Neural crest cell (in vitro differentiated cells): ENCODE measurements at places on chromosomes 6 and 20. TPM values are rescaled to one million over a fixed set of nuclear protein-coding genes. Genes with fewer than 3 reads are reported as not detected.

GRCh38 chr20:2301164-2301622 lies 5.4 kb downstream of the TGM3 start:
- DNase-seq, result no peak

DNA sequence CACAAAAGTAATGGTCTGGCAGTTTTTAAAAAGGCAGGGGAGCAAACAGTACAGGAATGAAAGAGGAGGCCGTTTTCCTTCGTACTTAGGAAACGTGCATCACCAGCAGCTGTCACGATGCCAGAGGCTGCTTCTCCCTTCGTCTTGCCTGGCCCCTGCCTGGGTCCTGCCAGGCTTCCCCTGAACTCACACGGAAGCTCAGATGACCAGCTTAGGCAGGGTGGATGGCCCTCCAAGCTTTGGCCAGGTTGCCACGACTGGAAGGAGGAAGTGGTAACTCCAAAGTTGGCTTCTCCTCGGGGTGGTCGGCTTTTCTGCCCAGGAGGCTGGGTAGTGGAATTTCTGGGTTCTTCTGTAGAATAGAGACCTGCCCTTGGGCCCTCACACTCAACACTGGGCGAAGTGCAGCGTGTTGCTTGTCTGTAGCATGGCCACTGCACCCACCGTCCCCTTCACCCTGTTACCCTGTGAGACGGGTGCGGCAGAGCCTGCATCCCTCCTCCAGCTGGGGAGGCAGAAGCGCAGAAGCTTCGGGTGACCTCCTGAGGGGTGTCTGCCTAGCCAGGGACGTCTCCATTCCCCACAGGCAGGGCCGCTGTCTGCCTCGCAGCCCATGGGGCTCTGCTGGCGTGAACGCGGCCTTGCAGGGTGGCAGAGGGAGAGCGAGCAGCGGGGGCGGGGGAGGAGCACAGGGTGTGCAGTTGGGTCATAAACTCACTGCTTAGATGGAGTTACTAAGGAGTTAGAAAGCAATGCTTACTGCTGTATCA lies 18.4 kb upstream of the RBM38 start:
- DNase-seq, result no peak

- no peak for DNase-seq
These were observed 15.1 kb upstream of the SNX3 start for GRCh38 chr6:108275976-108276375.

- no peak for DNase-seq
These were observed 115.3 kb downstream of the SYNDIG1 start for GRCh38 chr20:24584538-24585356.

DNA sequence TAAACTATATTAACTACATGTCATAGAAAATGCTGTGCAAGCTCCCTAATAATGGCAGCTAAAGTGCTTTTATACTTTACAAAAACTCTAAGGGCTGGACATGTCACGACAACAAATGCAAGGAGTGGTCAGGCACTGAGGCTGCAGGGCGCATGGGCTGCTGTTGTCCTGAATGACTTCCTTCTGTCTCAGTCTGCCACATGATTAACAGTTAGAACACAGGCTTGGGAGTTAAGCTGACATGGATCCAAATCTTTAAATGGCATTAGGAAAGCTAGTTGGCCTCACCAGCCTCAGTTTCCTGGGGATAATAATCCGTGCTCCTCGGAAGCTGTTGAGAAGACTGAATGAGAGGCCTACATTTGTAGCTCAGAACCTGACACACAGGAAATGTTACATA lies 57.4 kb downstream of the PREP start:
- DNase-seq, result no peak

- no peak for DNase-seq
These were observed 54.6 kb downstream of the GMDS start for GRCh38 chr6:2190661-2191389.

GRCh38 chr20:49356676-49357075 lies 78.8 kb upstream of the ZNFX1 start:
- no peak for DNase-seq

GRCh38 chr6:23213193-23213592 lies 643.8 kb downstream of the HDGFL1 start:
- no peak for DNase-seq

DNA sequence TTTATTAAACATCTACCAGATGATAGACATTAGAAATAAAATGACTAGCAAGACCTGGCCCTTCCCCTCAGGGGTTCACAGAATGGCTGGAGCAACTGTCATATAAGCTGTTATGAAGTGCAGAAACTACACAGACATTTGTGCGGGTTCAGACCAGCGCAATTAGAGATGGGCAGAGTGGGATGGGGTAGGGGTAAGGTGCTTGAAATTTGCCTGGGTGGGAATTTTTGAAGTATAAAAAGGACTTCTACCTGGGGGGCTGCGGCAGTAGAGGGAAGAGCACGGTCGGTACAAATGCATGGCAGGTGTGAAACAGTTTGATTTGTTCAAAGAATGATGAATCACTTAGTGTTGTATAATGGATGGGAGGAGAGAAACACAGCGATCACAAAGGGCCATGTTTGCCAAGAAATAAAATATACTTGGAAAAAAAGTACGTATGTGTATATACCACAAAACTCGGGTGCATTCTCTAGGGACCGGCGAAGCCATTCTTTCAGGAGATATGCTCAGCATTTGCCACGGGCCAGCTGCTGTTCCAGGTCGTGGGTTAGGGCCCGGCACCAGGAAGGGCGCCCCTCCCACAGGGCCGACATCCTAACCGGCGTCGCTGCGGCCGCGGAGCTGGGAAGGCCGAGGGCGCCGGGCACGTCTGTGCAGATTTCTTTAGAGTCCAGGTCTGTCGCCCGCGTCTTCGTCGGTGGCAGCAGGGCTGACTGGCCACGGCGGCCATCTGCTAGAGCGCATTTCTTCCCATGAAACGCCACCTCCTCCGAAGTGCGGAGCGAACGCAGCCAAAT lies 809 bp upstream of the NOL7 start:
- peak; percentile 42 for DNase-seq

DNA sequence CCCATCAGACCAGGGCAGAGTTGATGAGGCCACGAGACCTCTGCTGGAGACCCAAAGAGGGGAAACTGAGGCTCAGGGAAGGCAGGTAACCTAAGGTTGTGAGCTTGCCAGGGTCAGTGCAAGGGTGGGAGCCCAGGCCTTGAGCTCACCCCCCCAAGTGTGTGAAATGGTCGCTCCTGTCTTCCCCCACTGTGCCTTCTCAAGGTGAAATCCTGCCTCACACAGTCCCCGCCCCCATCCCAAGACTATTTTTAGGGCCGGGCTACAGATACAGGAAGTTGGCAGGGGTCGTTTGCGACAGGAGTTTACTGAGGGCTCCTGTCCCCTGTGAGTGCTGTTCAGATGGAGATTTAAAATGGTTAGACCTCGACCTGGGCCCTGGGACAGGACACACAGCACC lies 18.7 kb upstream of the GATA5 start:
- DNase-seq, result no peak

DNA sequence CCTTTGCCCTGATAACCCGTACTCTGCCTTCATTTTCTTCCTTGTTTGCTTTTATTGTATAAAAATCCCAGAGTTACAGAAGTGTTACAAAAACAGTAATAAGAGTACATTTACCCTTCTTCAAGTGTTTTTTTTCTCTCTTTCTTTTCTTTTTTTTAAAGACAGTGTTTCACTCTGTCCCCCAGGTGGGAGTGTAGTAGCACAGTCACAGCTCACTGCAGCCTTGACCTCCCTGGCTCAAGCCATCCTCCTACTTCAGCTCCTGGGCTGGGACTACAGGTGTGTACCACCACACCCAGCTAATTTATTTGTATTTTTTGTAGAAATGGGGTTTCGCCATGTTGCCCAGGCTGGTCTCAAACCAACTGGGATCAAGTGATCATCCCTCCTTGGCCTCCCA lies 402.7 kb downstream of the CDKAL1 start:
- no peak for DNase-seq

GRCh38 chr6:143394389-143394788 lies 56.1 kb downstream of the ADAT2 start:
- DNase-seq, result no peak

DNA sequence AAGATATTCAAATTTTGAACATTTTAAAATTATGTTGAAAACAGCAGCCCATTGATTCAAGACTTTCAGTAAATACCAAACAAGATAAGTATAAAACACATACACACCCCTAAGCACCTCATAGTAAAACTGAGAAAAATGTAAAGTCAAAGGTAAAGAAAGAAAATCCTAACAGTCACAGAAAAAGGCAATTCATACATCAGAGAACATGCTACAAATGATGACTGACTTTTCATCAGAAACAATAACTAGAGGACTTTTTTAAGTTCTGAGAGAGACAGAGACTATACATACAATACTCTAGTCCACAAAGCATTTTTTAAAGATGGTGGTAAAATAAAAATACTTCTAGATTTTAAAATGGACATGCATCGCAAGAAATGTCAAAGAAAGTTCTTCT lies 111.0 kb downstream of the PFDN4 start:
- DNase-seq, result no peak

GRCh38 chr6:153123801-153124200 lies 7.3 kb downstream of the RGS17 start:
- no peak for DNase-seq

DNA sequence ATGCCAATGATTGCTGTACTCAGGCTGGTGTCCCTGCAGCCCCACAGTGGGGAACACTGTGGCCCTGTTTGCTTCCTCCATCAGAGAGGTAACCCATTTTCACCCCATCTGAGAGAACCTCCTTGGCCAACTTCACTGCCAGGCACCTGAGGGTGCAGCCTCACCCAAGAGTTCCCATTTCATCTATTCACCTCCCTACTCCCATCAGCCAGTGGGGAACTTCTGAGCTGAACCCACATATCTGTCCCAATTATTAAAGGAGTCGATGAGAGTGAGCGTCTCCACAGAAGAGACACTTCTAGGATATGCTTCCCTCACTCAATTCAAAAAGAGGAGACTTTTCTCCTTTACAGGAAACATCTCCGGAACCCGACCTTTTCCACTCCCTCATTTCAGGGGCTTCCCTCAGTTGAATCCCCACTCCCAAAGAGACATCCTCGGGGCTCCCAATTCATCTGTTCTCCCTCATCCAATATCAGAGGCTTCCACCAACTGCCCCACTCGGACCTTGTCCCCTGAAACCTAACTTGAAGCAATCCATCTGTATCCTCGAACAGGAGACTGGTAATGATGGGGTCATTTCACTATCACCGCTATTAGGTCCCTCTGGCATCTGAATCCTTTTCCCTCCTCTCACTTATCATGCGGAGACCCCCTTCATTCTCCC lies 988 bp downstream of the UBE2V1 start:
- DNase-seq, result no peak

DNA sequence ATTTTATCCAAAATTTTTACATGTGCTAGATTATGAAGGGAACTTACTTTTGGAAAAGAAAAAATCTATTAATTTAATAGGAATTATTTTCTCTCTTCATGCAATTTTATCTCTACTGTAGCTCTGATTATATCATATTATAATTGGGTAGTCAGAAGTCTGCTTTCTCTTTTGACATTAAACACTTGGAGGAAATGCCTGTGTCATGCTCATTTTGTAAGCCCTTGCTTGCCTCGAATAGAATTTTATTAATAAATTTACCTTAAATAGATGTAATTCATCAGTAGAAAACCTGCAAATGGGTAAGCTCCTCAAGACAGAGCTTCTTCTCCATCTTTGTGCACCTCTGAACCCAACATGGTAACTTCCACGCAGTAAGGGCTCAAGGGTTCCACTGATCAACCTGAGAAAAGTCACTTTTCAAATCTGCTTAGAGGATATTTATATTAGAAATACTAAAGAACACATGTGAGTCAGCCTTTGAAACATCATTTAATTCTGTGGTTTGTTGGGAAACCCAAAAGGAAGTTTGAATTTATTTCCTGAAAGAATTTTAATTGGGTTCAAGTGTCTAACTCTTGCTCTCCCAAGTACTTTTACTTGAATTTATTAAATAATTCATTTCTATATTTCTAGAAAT lies 266.0 kb downstream of the ALDH8A1 start:
- DNase-seq, result no peak

DNA sequence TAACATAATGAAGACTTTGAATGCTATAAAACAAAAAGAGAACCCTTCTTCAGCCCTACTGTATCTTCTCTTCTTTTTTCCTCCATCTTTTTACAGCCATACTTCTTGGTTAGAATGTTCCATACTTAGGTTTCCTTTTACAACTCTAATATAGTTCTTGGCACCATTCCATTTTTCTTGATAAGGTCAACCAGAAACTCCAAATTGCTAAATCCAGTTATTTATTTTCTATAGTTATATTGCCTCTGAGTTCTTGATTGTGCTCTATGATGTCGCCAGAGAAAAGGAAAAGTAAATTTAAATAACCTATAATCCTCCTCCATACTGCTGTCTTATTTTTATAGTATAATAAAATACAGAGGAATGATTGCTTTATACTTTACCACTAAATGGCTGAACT lies 26.7 kb upstream of the COL10A1 start:
- no peak for DNase-seq

DNA sequence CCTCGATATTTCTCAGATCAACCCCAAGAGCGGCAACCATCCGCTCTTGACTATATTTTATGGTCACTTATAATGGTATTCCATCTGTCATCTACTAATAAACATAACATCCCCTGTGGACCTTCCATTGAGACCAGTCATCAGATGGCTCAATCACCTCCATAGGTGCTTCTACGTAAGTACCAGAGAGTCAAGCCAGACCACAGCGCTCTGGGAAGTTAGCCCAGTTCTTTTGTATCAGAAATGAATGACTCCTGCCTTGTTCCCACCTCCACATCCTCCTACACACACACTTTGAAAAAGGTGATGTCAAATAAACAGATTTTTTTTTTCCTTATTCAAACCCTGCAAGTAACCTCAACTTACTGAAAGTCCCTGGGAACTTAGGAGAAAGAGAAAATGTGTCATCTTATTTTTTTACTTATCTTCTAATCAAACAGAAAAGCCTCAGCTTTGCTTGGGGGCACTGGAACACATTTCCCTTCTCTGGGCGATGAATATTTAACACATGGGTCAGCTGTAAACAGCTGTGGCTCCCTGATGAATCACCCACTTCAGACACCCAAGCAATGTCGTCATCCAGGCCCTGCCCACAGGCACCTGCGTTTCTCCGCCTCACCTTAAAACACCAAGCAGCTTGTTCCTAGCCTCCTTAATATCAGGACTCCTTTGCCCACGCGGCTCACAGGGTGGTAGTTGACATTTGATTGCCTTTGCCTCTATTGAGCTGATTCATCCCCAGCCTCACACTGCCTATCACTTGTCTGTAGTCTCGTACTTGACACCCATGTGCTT lies 121.4 kb upstream of the LY86 start:
- DNase-seq, result no peak

DNA sequence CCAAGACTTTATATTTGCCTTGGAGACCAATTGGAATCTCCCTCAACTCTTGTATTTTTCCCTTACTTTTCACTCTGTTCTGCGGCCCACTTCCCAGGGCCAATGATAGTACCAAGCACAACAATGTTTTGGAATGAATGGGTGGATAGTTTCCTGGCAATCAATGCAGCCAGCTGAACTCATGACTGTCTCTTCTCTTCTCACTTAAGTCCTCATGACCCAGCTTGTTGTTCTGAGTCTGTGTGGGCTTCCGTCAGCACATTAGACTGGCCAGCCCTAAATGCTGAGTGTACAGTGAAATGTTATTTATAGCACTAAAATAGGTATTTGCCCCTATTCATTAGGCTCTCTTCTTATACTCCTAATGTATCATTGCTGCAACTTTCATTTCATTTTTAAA lies 5.6 kb upstream of the MBOAT1 start:
- DNase-seq, result no peak

Gene PRDM13
- total RNA-seq, result 0.09 and 0.14 TPM in 2 replicates

Gene HAO1
- total RNA-seq, result not detected in 2 replicates

Gene SCRT2
- total RNA-seq, result 3.7 and 4.1 TPM in 2 replicates

Gene ANKRD66
- not detected in 2 replicates for total RNA-seq

Gene MUC22
- total RNA-seq, result not detected in 2 replicates

Gene PNPLA1
- not detected in 2 replicates for total RNA-seq

Gene GSTA3
- not detected in 2 replicates for total RNA-seq
